ENCODE measurements at places on chromosomes 7 and 10.

GRCh38 chr7:148567524-148567923 is 23.0 kb upstream of the C7orf33 start:
- no peak for DNase-seq

GRCh38 chr10:43671659-43672531 is 23.2 kb upstream of the ZNF32 start:
- DNase-seq, result peak; percentile 72

DNA sequence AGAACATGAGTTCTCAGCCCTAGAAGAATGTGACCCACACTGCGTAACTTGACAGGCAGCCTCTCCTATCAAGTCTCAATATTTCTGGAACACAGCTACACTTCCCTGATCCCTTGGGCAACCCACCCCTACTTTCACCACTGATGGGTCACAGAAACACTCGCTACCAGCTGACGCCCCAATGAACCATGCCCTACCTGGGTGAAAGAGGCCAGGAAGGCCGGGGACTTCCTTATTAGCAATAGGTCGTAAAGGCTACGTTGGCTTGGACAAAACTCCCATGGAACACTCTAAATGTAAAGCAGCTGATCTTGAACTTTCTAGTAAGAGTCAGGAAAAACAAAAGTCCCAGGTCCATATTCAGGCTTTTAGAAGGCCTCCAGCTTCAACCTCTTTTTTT is 202.3 kb upstream of the KCTD7 start:
- no peak for DNase-seq

DNA sequence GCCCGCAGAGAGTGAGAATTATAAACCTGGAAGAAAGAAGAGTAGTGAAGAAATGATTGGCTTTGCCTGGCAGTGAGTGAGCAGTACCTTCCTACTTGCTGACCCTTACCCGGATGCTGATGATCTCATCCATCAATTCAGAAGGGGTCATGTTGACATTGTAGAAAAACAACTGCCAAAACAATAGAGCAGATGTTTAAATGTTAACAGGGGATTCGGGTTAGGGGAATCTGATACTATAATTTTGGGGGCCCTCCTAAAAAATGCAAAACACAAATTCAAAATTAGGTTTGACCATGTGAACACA is 78.1 kb downstream of the MYOF start:
- no peak for DNase-seq

DNA sequence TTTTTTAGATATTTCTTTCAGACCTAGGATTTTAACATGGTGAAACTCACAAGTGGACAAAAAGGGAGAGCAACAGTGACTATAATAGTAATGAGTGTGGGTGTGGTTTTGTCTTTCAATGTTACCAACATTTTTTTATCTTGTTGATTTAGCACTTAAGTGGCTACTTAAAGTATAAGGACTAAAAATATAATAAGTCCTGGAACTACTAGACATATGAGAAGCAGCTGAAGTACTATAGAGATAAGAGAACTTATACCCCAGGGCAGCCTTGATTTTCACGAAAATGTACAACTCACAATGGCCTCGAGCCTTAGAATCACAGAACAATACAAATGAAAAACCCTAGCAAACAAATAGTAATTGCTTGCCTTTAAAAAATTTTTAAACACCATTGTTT is 1151.8 kb downstream of the TYW1 start:
- no peak for DNase-seq

All from frontal cortex (tissue), 4 donors.